ENCODE measurements at places on chromosomes 5 and 9.

DNA sequence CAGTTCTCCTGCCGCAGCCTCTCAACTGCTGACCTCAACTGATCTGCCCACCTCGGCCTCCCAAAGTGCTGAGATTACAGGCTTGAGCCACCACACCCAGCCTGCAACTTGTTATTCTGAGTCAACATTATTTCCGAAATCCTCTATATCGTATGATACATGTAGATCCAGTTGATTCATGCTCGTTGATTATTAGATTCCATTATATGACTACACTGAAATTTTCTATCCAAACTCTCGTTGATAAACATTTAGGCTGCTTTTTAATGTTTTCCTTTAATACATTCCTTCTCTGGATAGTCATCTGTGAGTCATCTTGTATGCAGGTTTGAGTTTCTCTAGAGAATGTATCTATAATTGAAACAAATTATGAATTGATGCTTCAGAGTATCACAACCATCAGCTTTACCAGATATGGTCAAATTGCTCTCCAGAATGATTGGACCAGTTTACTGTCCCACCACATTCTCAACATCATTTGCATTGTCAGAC lies 4.1 kb downstream of the CDK7 start:
- DNase-seq = no peak

GRCh38 chr5:103919506-103919905 lies 356.9 kb upstream of the NUDT12 start:
- no peak for DNase-seq

DNA sequence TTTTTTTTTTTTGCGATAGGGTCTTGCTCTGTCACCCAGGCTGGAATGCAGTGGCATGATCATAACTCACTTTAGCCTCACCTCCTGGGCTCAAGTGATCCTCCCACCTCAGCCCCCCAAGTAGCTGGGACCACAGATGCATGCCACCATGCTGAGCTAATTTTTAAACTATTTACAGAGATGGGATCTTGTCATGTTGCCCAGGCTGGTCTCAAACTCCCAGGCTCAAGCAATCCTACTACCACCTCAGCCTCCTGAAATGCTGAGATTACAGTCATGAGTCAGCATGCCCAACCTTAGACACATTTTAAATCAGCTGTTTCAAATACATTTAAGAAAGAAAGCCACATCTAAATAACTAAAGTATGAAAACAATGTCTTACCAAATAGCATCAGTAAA lies 439.0 kb downstream of the EBF1 start:
- no peak for DNase-seq

GRCh38 chr9:126526218-126527108 lies 87.3 kb upstream of the LMX1B start:
- DNase-seq = no peak

DNA sequence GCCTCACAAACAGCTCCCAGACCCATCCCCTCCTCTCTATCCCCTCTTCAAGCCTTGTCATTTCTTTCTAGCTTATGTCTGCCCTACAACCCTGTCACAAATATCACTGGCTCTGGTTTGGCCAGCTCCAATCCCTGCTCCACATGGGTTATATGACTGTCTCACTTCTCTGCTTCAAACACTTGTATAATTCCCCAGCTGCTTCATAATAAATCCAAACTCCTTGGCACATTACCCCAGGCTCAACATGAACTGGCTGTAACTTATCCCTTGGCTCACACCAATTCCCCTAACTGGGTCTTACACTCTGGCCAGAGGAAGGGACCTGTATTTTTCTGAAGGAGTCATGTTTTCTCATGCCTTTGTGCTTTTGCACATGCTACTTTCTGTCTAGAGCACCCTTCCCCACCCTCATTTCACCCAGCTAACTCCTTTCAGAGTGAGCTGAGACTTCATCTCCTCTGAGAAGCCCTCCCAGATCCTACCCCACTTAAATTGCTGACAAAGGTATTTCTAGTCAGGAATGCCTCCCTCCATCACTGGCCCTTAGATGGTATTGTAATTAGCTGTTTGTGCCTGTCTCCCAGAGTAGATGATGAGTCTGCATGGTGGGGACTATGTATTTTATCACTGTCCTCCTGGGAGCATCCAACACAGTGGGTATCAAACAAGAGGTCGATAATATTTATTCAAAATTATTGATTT lies 5.3 kb downstream of the PRXL2C start:
- DNase-seq = no peak

GRCh38 chr5:6510132-6510531 lies 61.5 kb downstream of the UBE2QL1 start:
- no peak for DNase-seq

DNA sequence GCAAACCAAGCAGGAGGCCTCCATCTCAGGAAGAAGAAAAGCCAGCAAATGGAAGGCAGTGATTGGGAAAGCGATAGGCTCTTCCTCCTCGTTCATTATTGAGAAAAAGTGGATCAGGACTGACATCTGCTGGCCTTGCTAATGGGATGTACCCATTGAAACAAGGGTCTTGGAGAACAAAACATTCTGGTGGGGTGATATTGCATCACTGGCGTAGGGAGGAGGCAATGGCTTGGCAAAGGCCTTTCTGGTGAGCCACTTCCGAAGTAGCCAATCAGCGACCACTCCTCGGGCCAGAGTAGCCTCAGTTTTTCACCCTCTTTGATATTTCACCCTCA lies 86.7 kb upstream of the NFIB start:
- DNase-seq = no peak

DNA sequence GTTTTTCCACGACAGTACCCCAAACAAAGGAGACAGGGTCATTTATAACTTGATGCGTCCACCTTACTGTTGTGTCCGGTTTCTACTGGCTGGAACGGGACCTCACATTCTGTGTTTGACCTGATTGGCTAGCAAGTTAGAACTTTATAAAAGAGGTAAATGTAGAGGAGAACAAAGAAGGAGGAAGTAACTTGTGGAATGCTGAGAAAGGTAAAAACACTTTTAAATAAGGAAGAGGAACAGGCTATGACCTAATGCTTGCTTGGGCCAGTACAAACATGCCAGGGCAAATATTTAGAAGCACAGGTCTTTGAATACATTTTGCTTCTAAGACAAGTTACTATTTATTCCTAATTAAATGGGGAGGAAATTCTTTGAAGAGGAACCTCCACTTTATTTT lies 251.6 kb downstream of the KIAA0825 start:
- DNase-seq = no peak

All from MM.1S (cell line).